Activated T-helper 2 cell treated with anti-CD3 and anti-CD28 coated beads, Interferon-gamma antibody, Interleukin-2, Interleukin-4, amounts not matched to agents 10 μg/mL and 5 μg/mL and 100 μg/mL, durations not matched to agents 14 hours and 24 hours and 36 hours (primary cell): ENCODE measurements at places on chromosomes 5 and 9. TPM values are rescaled to one million over a fixed set of nuclear protein-coding genes. Genes with fewer than 3 reads are reported as not detected.

- no peak overlapping the region for H3K27ac ChIP-seq
- no peak overlapping the region for H3K4me3 ChIP-seq
- no peaks in the 10 kb centered on the region for H3K36me3 ChIP-seq
- no peaks in the 10 kb centered on the region for H3K4me1 ChIP-seq
- DNase-seq, result no peak
Measured at GRCh38 chr9:18447131-18447530, 26.8 kb upstream of the ADAMTSL1 start.

- H3K4me3 ChIP-seq, result peak overlapping the region; percentile 93
- peaks cover 4% of the 10 kb centered on the region for H3K36me3 ChIP-seq
- peaks cover 48% of the 10 kb centered on the region for H3K27me3 ChIP-seq
- H3K4me1 ChIP-seq, result peaks cover 35% of the 10 kb centered on the region
- DNase-seq, result no peak
- no peak overlapping the region for H3K27ac ChIP-seq
Measured at GRCh38 chr5:140109018-140109758, 4.7 kb upstream of the PURA start.

- no peaks in the 10 kb centered on the region for H3K36me3 ChIP-seq
- peaks cover 18% of the 10 kb centered on the region for H3K4me1 ChIP-seq
- peak overlapping the region; percentile 83 for H3K4me3 ChIP-seq
- H3K27me3 ChIP-seq, result peaks cover 27% of the 10 kb centered on the region
Measured at GRCh38 chr9:127397646-127398274, 791 bp downstream of the SLC2A8 start.

GRCh38 chr9:99919930-99920329 lies 13.5 kb downstream of the STX17 start:
- no peak for DNase-seq
- H3K27ac ChIP-seq, result no peak overlapping the region
- H3K36me3 ChIP-seq, result peaks cover 92% of the 10 kb centered on the region
- H3K27me3 ChIP-seq, result no peaks in the 10 kb centered on the region
- peaks cover 29% of the 10 kb centered on the region for H3K4me1 ChIP-seq
- no peak overlapping the region for H3K4me3 ChIP-seq

DNA sequence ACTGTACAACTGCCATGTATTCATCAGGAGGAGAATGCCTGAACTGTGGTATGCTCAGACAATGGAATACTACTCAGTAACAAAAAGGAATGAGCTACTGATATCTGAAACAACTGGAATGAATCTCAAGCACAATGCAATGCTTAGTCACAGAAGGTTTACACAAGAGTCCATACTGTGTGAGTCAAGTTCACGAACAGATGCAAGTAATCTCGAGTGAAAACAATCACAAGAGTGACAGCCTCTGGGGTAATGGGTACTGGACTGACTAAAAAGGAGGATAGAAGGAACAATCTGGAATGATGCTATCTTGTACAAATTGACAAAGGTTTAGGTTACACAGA lies 19.5 kb upstream of the GOLGA1 start:
- no peaks in the 10 kb centered on the region for H3K27me3 ChIP-seq
- H3K4me3 ChIP-seq, result no peak overlapping the region
- H3K27ac ChIP-seq, result no peak overlapping the region
- H3K36me3 ChIP-seq, result peaks cover 6% of the 10 kb centered on the region
- peaks cover 15% of the 10 kb centered on the region for H3K4me1 ChIP-seq

DNA sequence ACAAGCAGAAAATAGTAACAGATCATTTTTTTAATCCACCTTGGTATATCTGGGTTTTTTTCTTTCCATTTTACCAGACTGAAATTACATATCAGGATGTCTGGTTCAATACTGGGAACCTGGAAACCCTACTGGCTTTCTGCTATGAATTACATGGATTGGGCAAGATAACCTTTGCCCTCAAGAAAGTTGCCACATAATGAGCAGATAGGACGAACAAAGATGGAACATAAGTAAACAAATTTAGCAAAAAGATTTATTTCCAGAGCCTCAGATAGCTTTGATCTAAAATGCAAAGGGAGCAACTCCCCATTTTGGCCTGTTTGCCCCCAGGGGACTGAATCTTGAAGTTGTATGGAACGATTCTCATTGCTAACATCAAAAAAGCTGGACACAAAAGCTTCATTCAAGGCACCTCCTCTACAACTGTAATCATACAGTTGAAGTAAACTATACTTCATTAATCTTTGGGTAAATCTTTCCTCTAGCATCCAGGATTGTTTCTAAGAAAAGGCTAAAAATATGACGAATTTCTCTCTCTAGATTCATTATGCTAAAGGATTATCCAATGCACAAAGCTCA lies 131.6 kb upstream of the PTGER4 start:
- H3K4me3 ChIP-seq, result no peak overlapping the region
- no peak overlapping the region for H3K27ac ChIP-seq
- H3K4me1 ChIP-seq, result peaks cover 2% of the 10 kb centered on the region

DNA sequence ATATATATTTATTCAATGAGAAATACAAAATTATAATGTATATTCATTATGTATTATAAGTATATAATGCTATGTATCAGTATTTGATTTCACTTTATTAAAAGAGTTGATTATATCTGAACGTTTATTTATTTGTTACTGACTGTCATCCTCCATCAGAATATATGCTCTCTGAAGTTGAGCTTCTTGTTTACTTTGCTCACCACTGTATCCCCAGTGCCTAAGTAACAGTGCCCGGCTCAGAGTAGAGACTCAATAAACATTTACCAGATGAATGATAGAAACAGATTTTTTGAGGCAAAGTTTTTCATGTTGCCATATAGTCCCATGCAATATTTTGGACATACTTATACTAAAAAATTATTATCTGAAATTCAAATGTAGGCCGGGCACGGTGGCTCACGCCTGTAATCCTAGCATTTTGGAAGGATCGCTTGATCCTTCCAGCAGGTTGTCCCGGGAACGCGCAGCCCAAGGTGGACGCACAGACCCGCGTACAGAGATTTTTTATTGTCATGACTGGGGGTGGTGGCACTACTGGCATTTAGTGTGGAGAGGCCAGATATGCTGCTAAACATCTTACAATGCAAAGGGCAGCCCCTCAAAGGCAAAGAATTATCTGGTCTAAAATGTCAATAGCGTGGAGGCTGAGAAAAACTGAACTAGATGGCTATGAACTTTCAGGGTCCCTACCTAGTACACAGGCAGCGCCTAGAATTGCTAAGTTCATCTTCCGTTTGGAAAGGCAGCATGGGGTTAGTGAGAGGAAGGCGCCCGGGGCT lies 761 bp upstream of the DNAJC25 start:
- peaks cover 38% of the 10 kb centered on the region for H3K4me1 ChIP-seq
- DNase-seq, result no peak
- H3K27ac ChIP-seq, result peak overlapping the region; percentile 80

DNA sequence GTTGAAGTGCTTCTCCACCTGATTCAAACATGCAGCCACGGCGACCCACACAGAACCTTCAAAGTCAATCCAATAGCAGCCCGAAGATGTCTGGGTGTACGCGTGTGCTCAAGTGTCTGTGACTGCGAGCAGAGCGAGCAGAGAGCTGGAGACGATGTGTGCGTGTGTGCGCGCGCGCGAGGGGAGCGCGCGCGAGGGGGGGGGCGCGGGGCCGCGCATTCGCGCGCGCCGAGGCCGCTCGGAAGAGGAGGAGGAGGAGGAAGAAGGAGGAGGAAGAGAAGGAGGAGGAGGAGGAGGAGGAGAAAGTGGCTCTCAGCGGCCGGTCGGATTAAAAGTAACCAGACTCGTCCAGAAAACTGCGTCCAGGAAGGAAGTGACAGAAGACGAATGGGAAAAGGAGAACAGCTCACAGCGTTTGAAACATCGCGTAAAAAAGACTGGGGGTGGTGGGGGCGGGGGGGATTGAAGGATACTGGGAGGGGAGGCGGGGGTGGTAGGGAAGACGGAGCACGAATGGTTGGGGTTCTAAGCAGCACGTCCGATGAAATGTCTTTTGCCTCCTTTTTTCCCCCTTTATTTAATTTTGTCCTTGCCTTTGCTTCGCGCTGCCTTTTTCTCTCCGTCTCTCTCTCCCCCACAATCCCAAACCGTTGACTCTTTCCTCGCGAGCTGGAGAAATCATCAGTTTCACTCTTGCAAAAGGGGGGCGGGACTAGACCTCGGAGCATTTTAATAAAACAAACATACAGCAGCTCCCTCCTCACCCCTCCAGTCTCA lies at the start of gene MEF2C:
TSS of gene MEF2C (minus strand) at position 126 of the 777 bp plus-strand sequence. CDS start 59,396 bp downstream, outside the sequence.
- H3K27ac ChIP-seq, result no peak within 1 kb of the TSS
- peak within 1 kb of the TSS; percentile 81 for H3K4me3 ChIP-seq
- H3K36me3 ChIP-seq, result no peaks in the 10 kb centered on the region
- H3K27me3 ChIP-seq, result peaks cover 70% of the 10 kb centered on the region
- DNase-seq, result no peak
- peaks cover 22% of the 10 kb centered on the region for H3K4me1 ChIP-seq

DNA sequence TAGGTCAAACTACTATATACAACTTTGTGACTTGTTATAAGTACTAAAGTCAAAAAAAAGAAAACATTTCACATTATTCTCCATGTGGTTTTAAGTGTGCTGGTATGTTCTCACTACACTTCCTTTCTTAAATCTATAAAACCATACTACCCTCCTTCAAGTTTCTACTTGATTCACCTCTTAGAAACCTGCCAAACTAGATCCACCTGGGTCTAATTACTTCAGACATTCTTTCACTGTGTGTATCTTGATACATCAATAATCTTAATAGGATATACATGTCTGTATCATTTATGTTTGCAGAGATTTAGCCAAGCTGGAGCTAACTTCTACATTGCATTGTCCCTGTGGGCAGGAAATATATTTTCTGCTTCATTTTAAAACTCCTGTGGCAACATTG lies 1012.6 kb downstream of the EFNA5 start:
- DNase-seq, result no peak
- H3K4me3 ChIP-seq, result no peak overlapping the region
- no peaks in the 10 kb centered on the region for H3K4me1 ChIP-seq

DNA sequence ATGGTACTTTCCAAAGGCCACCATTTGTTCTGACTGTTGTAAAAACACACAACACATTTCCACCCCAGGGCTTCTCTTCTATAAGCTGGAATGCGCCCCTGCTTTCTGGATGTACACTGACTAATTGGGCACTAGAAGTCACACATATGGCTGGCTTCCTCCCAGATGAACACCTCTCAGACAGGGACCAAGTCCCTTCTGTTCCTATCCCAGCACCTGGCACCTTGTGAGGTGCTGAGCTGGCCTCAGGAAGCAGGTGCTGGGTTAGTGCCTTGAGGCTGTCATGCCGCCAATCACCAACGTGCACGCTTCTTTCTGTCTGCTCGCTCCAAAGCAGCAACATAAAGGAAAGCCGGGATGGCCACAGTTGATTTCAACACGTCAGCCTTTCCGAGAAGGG lies 93.2 kb downstream of the FSTL4 start:
- no peaks in the 10 kb centered on the region for H3K36me3 ChIP-seq
- H3K4me1 ChIP-seq, result no peaks in the 10 kb centered on the region
- H3K27ac ChIP-seq, result no peak overlapping the region
- no peak overlapping the region for H3K4me3 ChIP-seq

DNA sequence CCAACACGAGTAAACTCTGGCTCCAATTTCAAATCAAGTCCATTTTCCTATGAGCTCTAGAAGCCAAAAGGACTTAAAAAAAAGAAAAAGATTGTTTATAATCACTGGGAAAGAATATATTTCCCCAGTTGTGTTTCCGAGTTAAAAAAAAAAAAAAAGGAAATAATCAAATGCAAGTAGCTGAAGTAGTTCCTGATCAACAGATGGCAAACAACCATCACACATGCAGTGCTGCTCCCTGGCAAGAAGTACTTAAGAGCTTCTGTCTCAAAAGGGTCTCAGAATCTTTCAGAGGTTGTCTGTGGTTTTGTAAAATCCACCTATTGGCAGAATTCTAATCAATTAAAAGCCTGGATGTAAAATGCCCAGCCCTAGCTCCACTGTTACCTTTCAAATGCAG lies 387.9 kb downstream of the RAB3C start:
- peaks cover 7% of the 10 kb centered on the region for H3K4me1 ChIP-seq
- no peak overlapping the region for H3K4me3 ChIP-seq
- no peaks in the 10 kb centered on the region for H3K27me3 ChIP-seq
- H3K36me3 ChIP-seq, result peaks cover 52% of the 10 kb centered on the region
- peak overlapping the region; percentile 12 for H3K27ac ChIP-seq

GRCh38 chr9:32832346-32832745 lies 49.0 kb downstream of the TMEM215 start:
- H3K27ac ChIP-seq, result no peak overlapping the region
- no peaks in the 10 kb centered on the region for H3K4me1 ChIP-seq
- peaks cover 4% of the 10 kb centered on the region for H3K27me3 ChIP-seq
- no peak for DNase-seq
- H3K4me3 ChIP-seq, result no peak overlapping the region

DNA sequence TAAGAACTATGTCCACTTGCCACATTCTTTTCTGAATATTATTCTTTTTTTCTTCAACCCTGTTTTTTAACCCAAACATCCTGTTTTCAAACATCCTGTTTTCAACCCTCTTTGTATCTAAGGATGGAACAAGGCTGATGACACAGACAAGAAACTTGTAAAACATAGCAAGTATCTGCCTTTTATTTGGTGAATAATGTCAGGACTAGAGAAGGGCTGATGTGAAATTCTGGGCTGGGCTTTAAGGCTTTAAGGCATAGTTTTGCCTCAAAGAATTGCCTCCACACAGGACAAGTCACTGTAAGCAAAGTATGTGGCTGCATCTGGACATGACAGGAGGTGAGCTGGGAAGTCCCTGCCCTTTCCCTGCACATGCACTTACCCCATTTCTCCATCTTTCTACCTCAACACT lies 42.5 kb upstream of the RIC1 start:
- no peak for DNase-seq
- no peak overlapping the region for H3K4me3 ChIP-seq
- peaks cover 51% of the 10 kb centered on the region for H3K4me1 ChIP-seq
- H3K27ac ChIP-seq, result peak overlapping the region; percentile 89

Gene FCN1
- total RNA-seq, result not detected in 2 replicates

Gene MARCOL
- total RNA-seq, result not detected in 2 replicates

Gene IL31RA
- not detected in 2 replicates for total RNA-seq

Gene ANKRD31
- 0.11 and 0.28 TPM in 2 replicates for total RNA-seq

Gene APC
- 17.4 and 21.4 TPM in 2 replicates for total RNA-seq

Gene CEL
- 2.0 and 2.1 TPM in 2 replicates for total RNA-seq
